Inflammatory macrophage (primary cell): ENCODE measurements at places on chromosomes 13 and 19.
A peak's percentile ranks its signal among the peaks of the same experiment; 100 is the strongest.

- DNase-seq, result no peak
Measured at GRCh38 chr13:109166804-109167203, 537.4 kb downstream of the MYO16 start.

- DNase-seq, result no peak
Measured at GRCh38 chr13:75345193-75345592, 136.8 kb downstream of the TBC1D4 start.

- DNase-seq, result no peak
Measured at GRCh38 chr13:48251611-48252081, 18.6 kb downstream of the ITM2B start.

GRCh38 chr19:362154-362553, 17.6 kb upstream of the MIER2 start:
- no peak for DNase-seq

- DNase-seq, result no peak
Measured at GRCh38 chr13:24128112-24128511, 32.4 kb upstream of the SPATA13 start.

DNA sequence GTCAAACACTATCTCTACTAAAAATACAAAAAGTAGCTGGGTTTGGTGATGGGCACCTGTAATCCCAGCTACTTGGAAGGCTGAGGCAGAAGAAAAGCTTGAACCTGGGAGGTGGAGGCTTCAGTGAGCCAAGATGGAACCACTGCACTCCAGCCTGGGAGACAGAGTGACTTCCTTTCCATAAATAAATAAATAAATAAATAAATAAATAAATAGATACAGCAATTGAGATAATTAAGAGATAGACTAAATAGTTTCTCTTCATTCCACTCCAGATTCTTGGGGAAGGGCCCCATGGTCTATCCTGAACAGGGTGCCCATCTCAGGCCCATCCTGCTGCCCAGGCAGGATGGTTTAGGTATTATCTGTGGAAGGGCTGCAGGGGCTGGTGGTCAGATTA, 24.0 kb upstream of the FARP1 start:
- DNase-seq, result no peak

DNA sequence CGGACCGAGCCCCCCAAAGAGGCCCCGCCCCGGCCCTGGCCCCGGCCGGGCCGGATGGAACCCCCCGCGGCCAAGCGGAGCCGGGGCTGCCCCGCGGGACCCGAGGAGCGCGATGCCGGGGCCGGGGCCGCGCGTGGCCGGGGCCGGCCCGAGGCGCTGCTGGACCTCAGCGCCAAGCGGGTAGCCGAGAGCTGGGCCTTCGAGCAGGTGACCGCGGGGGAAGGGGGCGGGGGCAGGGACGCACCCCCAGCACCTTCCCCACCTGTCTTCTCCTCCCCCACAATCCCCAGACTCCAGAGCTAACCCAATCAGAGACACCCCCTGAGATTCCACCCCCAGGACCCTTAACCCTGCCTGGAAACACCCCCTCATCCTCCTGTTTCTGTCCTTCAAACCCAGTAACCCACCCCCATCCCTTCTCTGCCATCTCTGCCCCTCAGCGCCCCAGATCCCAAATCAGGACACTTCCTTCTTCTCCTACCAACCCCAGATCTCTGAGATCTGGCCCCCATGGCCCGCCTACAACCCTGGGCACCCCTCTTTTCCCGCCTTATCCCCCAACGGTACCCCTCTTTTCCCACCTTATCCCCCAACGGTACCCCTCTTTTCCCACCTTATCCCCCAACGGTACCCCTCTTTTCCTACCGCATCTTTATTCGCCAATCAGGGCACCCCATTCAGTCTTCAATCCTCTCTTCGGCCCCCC, 505 bp downstream of the ZSWIM4 start:
- DNase-seq, result no peak

GRCh38 chr13:40456397-40456953, 210.0 kb downstream of the FOXO1 start:
- DNase-seq, result no peak

DNA sequence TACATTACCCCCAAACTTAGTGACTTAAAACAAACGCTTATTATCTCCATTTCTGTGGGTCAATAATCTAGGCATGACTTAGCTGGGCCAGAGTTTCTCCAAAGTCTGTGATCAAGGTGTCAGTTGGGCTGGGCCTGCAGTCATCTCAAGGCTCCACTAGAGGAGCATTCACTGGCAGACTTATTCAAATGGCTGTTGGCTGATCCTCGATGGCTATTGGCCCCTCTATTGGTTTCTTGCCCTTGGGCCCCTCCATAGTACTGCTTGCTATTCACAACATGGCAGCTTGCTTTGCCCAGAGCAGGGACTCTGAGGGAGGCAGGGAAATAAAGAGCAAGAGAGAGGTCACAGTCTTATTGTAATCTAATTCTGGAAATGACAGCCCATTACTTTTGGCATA, 57.6 kb downstream of the RCBTB2 start:
- DNase-seq, result no peak

DNA sequence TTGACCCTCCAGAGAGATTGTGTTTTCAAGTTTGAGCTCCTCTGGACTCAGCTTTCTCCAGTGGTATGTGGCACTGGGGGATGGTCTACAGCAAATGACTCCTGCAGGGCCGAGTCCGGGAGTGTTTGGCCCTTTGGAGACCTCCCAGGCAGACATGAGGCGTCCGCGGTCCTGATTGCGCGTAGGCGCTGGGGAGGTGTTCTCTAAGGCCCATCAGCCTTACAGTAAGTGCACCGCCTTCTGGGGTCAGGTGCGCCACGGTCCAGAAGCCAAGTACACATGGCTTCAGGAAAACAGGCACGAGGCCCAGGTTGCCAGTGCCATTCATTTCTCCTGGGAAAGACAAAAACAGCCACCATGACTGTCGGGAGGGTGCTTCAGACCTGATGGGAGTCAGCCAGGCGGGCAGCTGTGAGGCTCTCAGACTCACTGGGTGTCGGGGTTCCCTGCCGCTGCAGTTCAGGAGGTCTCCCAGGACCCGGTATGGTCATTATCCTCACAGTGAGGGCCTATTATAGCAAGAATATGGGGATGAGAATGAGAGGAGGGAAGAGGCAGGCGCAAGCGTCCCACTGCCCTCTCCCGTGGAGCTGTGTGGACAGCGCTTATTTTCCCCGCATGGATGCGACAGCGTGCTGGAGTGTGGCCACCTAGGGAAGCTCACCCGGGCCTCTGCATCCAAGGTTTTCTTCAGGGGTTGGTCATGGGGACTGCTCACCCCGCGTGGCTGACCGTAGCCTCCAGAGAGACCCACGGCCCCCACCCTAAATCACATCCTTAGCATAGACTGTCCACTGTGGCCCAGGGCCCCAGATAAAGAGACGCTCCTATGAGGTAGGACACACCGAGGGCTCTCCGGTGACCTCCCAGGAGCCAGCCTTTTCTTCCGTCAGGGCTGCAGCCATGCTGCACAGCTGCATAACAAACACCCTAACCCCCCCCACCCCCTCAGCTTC, 21.8 kb downstream of the CCDC8 start:
- DNase-seq, result no peak

GRCh38 chr13:31248965-31249539, 49.3 kb downstream of the B3GLCT start:
- no peak for DNase-seq

DNA sequence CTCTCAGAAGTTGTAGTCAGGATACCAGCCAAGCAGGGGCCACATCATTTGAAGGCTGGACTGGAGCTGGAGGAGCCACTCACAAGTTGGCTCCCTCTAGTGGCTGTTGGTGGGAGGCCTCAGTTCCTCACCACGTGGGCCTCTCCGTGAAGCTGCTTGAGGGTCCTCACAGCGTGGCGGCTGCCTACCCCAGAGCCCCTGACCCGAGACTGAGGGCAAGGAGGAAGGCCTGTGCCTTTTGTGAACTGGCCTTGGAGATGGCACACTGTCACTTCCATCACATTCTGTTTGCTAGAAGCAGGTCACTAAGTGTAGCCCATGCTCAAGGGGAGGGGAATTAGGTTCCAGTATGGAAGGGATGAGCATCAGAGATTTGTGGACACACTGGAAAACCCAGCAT, 14.6 kb downstream of the GNA11 start:
- peak; percentile 70 for DNase-seq

- DNase-seq, result peak; percentile 43
Measured at GRCh38 chr19:35141837-35142605, 1.0 kb upstream of the FXYD7 start.

DNA sequence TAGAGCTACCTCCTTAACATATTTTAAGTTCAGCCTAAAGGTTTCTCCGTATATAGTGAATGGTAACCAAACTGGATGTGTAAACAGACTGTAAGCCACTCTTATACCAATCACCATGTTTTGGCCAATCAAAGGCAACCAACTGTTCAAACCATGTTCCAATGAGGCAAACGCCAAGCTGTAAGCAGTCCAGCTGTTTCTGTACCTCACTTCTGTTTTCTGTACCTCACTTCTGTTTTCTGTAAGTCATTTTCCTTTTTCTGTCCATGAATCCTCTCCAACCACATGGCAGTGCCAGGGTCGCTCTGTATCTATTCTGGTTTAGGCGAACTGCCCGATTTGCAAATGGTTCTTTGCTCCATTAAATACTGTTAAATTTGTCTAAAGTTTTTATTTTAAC, 24.4 kb downstream of the COMMD6 start:
- DNase-seq, result peak; percentile 26

DNA sequence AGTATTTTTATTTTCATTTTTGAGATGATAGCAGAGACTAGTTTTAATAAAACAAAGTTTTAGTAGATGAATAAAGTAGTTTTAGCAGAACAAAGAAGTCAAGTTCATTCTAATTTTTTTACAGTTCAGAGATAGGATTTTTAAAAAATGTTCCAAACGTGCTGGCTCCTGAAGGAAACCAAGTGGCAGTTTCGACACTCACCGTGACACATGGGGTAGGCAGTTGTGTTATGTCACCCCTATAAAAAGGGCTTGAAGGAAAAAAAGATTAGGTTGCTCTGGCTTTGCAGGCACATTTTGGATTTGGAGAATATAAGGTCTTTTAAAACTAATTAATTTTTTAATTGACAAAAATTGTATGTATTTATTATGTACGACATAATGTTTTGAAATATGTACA, 305.2 kb downstream of the NDFIP2 start:
- no peak for DNase-seq

GRCh38 chr19:32053861-32054260, 291.5 kb upstream of the ZNF507 start:
- no peak for DNase-seq

DNA sequence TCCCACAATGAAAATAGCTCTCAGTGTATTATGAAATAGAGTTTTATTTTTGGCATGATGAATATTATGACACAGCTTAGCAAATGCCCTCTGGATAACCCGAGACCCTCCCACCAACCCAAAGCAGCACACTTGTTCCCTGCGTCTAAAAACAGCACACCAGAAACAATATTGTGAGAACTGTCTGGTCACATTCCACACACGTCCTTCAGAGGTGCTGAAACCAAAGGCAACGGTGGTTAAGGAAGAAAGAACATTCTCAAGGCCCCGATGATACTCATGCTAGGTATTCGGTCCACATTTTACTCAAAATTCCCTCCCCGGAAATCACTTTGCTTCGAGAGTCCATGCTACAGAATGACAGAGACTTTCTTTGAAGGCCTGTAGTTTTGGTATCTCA, 156.7 kb downstream of the SLC7A1 start:
- DNase-seq, result no peak

DNA sequence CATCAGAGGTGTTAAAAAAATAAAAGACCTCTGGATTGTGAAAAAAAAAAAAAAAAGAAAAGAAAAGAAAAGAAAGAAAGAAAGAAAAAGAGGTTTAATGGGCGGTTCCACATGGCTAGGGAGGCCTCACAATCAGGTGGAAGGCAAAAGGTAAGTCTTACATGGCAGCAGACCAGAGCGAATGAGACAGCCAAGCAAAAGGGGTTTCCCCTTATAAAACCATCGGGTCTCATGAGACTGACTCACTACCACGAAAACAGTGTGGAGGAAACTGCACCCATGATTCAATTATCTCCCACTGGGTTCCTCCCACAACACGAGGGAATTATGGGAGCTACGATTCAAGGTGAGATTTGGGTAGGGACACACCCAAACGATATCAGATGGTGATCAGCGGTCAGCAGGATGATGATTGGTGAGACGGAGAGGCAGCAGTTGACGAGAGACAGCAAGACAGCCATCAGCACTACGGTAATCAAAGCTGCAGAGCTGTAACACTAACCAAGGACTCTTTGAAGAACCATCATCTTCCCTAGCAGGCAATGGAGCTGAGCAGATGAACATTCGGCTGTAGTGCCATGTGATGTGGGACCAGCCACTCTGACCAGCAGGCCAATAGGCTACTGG, 3.9 kb upstream of the CD209 start:
- DNase-seq, result peak; percentile 76

DNA sequence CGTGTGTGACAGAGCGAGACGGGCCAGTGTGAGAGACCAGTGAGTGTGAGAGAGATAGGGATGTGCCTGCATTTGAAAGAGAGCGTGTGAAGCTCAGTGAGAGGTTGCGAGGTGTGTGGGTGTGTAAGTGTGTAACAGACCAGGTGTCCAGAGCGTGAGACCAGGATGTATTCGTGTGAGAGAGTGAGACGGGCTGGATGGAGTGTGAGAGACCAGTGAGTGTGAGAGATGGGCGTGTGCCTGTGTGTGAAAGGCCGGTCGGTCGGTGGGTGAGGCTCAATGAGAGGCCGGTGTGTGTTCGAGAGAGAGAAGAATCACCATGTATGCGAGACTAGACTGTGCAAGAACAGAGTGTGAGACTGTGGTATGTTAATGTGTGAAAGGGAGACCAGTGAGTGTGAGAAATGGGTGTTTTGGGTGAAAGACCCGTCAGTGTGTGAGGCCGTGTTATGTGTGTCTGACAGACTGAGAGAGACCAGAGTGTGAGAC, 679 bp downstream of the ZNF471 start:
- DNase-seq, result no peak

DNA sequence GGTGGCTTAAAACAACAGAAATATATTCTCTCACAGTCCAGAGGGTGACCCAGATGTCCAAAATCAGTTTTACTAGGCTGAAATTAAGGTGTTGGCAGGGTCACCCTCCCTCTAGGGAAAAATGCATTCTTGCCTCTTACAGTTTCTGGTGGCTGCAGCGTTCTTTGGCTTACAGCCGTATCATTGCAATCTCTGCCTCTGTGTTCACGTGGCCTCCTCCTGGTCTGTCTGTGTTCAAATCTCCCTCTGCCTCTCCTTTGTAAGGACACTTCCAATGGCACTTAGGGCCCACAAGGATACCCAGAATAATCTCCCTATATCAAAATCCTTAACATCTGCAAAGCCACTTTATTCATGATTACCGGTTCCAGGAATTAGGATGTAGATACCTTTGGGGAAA, 21.1 kb downstream of the KCTD12 start:
- DNase-seq, result no peak

- peak; percentile 57 for DNase-seq
Measured at GRCh38 chr13:40653527-40654318, 12.7 kb downstream of the FOXO1 start.

DNA sequence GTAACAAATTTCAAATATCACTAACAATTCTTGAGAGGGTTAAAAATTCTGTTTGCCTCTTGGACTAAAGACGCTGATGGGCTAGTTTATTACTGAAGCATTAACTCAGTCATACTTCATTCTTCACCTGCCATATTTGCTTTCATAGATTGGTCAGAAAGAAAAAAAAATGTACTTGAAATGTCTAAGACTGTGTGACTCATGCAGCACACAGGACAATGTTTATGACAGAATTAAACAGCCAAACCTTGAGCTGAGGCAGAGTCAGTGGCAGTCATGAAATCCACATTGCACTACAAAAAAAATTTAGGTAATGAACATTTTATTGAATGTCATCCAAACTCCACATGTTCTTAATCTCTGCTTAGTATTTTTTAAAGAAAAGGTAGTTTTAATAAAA, 135.6 kb downstream of the PRR20E start:
- DNase-seq, result no peak
